ENCODE measurements at places on chromosomes 1 and 21.
A peak's percentile ranks its signal among the peaks of the same experiment; 100 is the strongest.

GRCh38 chr1:240925273-240925672 is 313.3 kb upstream of the GREM2 start:
- DNase-seq, result no peak

GRCh38 chr21:46459024-46459355 is 299 bp downstream of the DIP2A start:
- DNase-seq, result no peak

DNA sequence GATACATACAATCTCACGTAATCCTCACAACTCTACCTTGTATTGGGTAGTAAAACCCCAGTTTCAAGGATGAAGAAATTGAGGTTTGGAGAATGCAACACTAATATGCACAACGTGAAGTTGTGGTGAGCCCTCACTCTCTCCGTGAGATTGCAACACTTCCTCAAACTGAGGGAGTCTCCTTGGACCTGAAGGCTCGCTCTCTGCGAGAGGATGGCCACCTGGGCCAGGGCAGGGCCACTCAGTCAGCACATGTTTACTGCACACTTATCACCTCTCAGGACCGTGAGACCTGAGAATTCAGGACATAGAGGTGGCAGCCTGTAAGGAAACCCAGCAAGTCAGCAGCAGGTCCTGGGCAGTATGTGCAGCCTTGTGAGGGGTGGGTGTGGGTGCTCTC is 8.7 kb downstream of the SH3BP5L start:
- no peak for DNase-seq

DNA sequence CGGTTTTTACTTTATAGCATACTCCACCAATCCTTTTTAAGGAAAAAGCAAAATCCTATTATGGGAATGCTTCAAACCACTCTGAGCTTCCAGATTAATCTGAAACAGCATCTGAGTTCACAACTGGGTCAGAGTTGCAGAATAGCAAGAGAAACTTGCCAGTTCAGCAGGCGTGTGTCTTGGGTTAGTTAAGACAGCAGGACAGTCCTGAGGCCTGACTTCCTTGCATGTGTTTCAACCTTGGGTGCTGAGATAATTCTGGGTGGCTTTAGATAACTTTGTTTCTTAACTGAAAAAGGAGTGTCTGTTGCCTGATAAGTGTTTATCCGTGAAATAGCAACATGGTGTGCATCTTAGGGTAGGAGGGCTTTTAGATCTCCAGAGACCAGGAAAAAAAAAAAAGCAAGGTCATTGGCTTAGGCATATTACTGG is 169.2 kb downstream of the DHRS3 start:
- DNase-seq, result peak; percentile 73

- DNase-seq, result no peak
These were observed 12.7 kb downstream of the RHEX start for GRCh38 chr1:206065547-206066145.

- DNase-seq, result no peak
These were observed 6.0 kb upstream of the TSHB start for GRCh38 chr1:115023593-115023992.

Measured in fibroblast of upper back skin (primary cell).